T1000 (cell line): ENCODE measurements at places on chromosomes 16 and 17.

DNA sequence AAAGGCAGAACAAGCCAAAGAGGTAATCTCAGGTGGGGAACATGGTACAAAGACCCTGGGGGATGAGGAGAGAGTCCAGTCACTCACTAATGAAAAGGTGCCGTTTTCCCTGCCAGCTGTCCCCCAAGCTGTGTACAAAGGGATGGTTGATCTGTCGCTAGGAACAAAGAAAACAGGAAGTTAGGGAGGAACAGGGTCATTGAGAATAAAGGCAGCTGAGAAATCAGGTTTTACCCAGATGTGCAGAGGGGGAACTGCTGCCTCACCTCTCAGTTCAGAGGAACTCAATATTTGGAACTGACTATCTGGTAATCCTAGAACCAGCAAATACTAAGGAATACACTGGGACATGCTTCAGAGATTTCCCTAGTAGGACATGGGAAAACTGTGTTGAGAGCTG, 1.5 kb downstream of the RSKR start:
- no peak for DNase-seq

DNA sequence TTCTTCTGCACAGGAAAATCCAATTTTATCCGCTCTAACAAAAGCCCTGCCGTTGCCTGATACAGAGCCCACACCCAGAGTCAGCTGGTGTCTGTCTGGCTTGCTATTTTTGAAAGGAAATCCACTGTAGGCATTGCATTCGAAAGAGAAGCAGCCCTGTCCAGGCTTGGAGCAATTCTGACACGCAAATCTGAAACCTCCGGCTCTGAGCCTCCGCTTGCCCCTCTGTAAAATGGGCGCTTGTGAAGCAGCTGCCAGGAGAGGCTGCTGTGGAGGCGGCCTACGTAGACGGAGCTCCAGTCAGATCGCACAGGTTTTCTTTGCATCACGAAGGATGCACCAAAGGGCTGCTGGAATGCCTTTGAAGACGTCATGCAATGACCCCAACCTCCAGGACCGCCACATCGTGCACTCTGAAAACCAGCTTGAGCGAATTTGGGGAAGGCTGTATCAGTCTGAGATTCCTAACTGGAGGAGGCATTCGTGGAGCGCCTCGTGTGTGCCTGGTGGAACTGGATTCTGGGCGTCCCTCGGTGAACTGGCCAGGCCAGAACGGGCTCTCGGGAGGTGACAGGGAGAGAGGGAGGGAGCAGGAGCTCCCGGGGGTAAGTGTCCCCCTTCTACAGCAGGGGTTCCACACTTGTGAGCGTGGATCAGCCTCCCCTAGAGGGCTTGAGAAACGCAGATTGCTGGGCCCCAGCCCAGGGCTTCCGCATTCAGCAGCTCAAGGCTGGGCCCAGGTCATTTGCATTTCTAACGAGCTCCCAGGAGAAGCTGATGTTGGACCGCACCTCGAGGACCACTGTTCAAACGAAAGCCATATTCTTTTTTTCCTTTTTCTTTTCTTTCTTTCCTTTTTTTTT, 215.5 kb downstream of the MRTFB start:
- no peak for DNase-seq

DNA sequence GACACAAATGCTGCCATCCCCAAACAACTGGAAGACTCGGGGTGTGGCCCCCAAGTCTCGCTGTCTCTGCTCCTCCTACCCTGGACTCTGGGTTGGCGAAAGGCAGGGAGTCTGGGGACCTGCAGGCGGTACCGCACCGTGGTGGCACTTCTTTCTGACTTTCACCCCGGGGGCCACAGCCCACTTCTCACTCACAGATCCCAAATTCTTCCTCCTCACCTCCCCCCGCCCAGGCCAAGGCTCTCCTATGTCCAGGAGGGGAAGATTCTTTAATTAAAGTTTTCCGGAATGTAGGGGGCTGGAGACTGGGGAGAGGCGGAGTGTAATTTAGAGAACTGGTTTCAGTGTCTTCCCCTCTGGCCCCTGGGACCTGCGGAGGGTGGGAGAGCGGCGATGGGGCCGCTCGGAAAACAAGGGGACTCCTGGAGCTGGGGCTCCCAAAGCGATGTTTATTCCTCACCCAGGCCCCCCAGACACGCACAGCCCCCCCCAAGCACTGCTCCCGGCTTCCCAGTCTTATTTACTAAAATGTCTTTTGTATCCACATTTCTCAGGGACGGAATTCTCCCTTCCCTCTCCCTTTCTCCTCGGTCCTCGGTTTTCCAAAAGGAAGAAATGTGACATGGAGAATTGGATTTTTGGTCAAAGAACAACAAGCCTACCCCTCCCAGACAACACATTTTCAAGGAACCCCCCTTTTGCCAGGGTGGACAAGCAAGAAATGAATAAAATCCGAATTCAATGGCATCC, 1.2 kb downstream of the WNT3 start:
- DNase-seq: no peak

DNA sequence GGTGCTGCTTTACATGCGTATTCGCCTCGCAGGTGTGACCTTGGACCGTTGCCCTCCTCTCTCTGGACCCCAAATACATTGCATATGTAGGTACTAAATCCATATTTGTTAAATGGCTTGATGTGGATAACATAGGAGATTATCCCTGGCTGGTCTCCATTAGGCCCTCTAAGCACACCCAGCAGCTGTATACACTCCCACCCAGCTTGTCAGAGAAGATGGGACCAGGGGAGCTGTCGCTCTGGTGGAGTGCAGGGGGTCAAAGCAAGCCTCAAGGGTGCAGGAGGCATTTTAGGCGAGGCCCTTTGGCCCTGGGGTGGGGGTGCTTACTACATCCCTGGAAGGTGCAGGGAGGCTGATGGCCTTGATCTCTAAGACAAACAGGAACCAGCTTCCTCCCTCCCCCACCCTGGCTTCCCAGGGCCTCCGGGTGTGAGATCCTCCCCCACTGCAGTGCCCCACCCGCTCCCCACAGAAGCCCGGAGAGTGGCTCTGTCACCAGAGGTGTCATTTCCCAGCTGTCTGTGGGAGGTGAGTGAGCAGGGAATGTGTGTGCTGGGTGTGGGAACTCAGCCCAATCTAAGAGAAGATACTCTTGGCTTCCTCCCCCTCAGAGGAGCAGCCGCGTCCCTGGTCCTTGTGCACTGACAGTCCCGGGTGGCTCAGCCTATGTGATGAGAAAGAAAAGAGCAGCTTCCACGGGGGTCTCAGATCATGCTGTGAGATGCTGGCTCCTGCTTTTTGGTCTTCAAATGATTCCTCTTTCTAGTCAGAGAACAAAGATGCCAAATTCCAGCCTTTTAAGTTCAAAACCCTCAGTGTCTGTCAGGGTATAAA, 1.4 kb upstream of the VAMP2 start:
- no peak for DNase-seq

DNA sequence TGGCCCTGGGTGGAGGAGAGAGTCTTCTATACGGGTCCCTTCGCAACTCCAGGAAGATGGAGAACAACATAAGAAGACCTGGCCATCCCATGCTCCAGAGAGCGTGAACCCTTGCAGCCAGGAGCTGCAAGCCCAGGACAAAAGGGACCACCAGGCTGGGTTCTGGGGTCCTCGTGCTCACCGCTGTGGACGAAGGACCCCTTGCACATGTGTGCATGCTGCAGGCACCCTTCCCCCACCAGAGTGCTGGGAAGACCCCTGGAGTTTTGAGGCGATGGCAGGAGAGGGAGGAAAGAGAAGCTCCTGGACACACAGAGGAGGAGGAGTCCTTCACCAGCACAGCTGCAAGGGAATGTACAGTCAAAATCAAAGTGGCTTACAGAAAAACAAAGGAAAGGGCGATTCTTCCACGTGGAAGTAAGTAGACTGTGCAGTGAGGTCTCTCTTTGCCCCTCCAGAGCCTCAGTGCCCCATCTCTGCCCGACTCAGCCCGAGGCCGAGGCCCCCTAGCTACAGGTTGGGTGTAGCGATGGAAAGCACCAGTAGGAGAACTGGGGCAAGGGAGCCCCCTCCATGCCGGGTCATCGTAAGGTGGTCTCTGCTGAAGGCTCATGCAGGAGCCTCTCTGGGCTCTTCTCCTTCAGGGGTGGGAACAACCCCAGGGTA, 51.3 kb downstream of the PIMREG start:
- DNase-seq: no peak

- no peak for DNase-seq
These were observed 4.6 kb upstream of the TEDC2 start for GRCh38 chr16:2455081-2455845.

DNA sequence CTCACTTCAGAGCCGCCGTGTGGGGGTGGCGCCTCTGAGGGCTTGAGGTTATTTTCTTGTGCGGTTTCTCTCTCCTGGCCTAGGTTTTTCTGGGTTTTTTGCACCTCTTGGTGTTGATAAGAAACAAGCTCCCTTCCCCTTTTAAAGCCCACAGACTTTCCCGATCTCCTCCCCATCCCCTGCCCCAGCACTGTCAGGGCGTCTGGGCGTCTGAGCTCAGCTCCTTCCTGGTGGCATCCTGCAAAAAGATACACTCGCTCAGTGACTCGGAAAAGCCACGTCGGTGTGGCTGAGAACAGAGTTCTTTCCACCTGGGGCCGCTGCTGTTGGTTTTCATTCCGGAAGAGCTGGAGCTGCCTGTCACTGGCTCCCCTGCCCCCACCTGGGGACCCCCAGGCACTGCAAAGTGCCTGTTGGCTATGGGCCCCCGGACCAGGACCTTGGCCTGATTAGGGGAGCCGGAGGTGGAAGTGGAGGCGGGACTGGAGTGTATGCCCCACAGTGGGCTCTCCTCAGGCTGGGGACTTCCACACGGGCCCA, 14.5 kb downstream of the BAIAP2 start:
- no peak for DNase-seq

- DNase-seq: no peak
These were observed 157.9 kb downstream of the PITPNC1 start for GRCh38 chr17:67534941-67535340.

GRCh38 chr16:56737539-56737938, 7.6 kb downstream of the NUP93 start:
- no peak for DNase-seq

- DNase-seq: no peak
These were observed 36.5 kb downstream of the IRF8 start for GRCh38 chr16:85935391-85935973.

DNA sequence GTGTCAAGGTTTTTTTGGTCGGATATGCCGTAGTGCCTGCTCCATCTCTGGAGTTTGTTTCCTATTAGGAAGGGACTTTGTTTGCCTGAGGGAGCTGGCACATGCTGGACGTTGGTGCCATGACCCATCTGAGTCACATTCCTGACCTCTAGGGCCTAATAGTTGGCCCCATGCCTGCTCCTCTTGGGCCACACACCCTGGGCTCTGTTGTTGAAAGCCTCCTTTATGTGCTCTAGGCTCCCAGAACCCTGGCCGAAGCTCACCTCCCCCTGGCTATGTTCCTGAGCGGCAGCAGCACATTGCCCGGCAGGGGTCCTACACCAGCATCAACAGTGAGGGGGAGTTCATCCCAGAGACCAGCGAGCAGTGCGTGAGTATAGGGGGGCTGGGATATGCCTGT, 18.4 kb downstream of the LIMD2 start:
- DNase-seq: no peak

- no peak for DNase-seq
These were observed 2.2 kb downstream of the HAGHL start for GRCh38 chr16:728890-729744.

DNA sequence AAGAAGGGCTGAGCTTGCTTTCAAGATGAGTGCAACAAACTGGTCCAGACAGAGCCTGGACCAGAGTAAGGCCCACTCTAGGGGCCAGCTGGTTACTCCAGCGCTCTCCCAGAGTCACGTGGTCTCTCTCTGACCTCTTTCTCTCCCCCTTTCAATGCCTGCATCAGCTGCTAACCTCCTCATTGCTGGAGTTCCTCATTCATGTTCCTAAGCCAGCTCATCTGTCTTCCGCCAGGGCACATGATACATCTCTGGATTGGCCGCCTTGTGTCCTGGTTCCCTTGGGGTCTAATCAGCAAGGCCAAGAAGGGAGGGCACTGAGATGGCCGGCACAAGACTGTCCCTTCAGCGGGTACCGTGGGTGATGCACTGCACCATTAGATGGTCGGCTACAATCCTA, 26.9 kb upstream of the ZFP90 start:
- no peak for DNase-seq

DNA sequence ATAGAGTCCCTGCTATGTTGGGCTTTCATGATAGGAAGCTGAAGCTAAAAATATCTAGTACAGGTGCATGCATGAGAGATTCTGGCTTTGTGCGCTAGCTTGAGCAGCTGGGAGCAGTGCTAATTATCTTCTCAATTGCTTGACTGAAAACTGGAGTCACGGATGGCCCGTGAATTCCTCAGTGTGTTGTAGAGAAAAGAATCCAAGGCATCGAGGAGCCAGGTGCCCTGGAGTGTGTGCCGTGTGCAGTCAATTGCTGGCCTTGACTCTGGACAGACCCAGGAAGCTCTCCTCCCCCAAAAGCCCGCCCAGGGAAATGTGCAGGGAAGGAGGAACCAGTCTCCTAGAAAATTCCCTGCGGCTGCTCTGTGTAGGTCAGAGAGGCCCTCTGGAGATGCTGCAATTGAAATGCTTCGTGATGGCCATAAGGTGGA, 14.2 kb downstream of the LGALS3BP start:
- DNase-seq: no peak

- DNase-seq: peak; percentile 80
These were observed 12.4 kb downstream of the HDAC5 start for GRCh38 chr17:44110823-44111633.

GRCh38 chr16:72987480-72987901, 60.4 kb downstream of the ZFHX3 start:
- no peak for DNase-seq

DNA sequence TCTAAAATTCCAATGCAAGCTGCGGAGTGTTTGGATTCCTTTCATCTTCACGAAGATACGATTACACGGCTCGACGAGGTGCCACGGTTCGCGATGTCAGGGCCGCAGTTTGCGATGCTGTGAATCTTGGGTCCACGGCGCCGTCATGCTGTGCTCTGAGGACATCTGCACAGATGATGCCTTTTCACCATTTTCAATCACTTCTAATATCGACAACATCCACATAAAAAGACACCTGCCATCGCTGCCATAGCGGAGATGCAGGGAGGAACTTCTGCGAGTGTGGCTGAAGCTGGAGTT, 6.8 kb upstream of the APRT start:
- no peak for DNase-seq

- DNase-seq: no peak
These were observed 209.4 kb downstream of the XYLT1 start for GRCh38 chr16:17261197-17261858.

GRCh38 chr17:77744066-77744988, 214.2 kb upstream of the TNRC6C start:
- DNase-seq: no peak

GRCh38 chr17:14762736-14763479, 462.0 kb downstream of the HS3ST3B1 start:
- DNase-seq: no peak

- no peak for DNase-seq
These were observed 447.9 kb downstream of the HAPSTR1 start for GRCh38 chr16:9539346-9539745.

DNA sequence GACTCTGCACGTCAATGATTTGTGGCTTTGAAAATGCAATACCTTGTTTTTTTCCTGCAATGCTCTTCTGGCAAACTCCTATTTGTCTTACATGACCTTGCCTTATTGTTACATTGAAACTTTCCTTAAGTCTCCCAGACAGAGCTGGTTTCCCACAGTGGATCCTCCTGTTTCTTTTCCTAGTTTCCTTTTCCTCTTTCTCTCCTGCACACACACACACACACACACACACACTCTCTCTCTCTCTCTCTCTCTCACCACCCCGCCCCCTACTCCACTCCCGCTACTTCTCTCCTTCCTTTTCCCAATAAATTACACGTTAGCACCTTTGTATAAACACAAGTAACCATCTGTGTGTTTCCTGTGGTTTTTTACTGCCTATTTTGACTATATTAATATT, 2.3 kb downstream of the ORC6 start:
- no peak for DNase-seq

GRCh38 chr16:85195900-85196772, 83.9 kb upstream of the CIBAR2 start:
- no peak for DNase-seq

GRCh38 chr16:86337581-86338402, 172.5 kb upstream of the FOXF1 start:
- no peak for DNase-seq
